ENCODE measurements at places on chromosomes 1 and 21.
A peak's percentile ranks its signal among the peaks of the same experiment; 100 is the strongest.

DNA sequence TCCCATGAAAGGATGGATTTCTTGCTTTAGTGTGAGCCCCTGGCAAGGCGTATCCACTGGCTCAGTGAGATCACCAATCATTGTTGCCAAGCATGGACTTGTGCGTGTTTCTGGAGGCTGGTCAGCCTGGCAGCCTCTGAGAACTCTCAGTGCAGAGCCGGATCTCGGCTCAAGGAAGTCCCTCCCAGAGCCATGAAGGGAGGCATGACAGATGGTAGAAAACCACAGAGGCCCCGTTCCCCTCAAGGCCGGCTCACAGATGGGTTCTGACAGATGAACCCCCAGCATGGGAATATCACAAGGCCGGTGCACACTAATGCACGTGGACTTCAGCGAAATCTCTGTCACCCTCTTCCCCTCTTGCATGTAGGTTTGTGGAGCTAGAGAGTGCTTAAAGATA is 290.5 kb downstream of the AJAP1 start:
- no peak overlapping the region for H3K27ac ChIP-seq
- peaks cover 5% of the 10 kb centered on the region for H3K4me1 ChIP-seq
- H3K4me3 ChIP-seq: no peak overlapping the region
- H3K36me3 ChIP-seq: no peaks in the 10 kb centered on the region
- H3K27me3 ChIP-seq: no peaks in the 10 kb centered on the region

- no peaks in the 10 kb centered on the region for H3K36me3 ChIP-seq
- H3K4me3 ChIP-seq: peak overlapping the region; percentile 57
- peaks cover 6% of the 10 kb centered on the region for H3K4me1 ChIP-seq
- no peaks in the 10 kb centered on the region for H3K27me3 ChIP-seq
Observed at GRCh38 chr1:1116701-1117468, 996 bp upstream of the C1orf159 start.

GRCh38 chr1:166182281-166182680 is 15.5 kb upstream of the FAM78B start:
- no peak overlapping the region for H3K4me3 ChIP-seq
- H3K36me3 ChIP-seq: no peaks in the 10 kb centered on the region
- DNase-seq: no peak
- H3K27ac ChIP-seq: no peak overlapping the region

- DNase-seq: no peak
- no peak overlapping the region for H3K4me3 ChIP-seq
- H3K4me1 ChIP-seq: no peaks in the 10 kb centered on the region
- H3K27ac ChIP-seq: no peak overlapping the region
- no peaks in the 10 kb centered on the region for H3K27me3 ChIP-seq
- H3K36me3 ChIP-seq: no peaks in the 10 kb centered on the region
Observed at GRCh38 chr1:117644696-117645311, 39.0 kb downstream of the TENT5C start.

GRCh38 chr1:24536391-24536840 is 19.5 kb upstream of the NCMAP start:
- no peaks in the 10 kb centered on the region for H3K27me3 ChIP-seq
- H3K4me3 ChIP-seq: no peak overlapping the region
- no peak for DNase-seq
- H3K27ac ChIP-seq: no peak overlapping the region

DNA sequence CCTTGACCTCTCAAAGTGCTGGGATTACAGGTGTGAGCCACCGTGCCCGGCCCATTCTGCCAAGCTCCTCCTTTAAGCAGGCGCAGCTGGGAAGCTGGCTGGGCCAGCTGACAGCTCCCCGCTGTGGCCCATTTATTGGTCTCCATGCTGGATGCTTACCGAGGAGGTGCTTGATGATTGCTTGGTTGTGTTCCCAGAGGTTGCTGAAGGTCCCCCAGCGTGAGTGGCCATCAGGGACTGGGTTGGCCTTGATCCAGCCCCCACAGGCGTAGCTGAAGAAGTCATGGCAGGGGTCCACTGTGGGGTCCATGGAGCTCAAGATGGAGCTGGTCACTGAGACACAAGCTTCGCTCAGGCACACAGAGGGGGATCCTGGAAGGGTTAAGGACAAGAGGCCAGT is 17.7 kb downstream of the ECE1 start:
- no peak for DNase-seq
- no peak overlapping the region for H3K27ac ChIP-seq
- H3K4me1 ChIP-seq: no peaks in the 10 kb centered on the region
- no peak overlapping the region for H3K4me3 ChIP-seq

- H3K27me3 ChIP-seq: no peaks in the 10 kb centered on the region
- H3K4me1 ChIP-seq: no peaks in the 10 kb centered on the region
- DNase-seq: no peak
- no peak overlapping the region for H3K4me3 ChIP-seq
Observed at GRCh38 chr1:18325136-18325535, 155.6 kb upstream of the KLHDC7A start.

DNA sequence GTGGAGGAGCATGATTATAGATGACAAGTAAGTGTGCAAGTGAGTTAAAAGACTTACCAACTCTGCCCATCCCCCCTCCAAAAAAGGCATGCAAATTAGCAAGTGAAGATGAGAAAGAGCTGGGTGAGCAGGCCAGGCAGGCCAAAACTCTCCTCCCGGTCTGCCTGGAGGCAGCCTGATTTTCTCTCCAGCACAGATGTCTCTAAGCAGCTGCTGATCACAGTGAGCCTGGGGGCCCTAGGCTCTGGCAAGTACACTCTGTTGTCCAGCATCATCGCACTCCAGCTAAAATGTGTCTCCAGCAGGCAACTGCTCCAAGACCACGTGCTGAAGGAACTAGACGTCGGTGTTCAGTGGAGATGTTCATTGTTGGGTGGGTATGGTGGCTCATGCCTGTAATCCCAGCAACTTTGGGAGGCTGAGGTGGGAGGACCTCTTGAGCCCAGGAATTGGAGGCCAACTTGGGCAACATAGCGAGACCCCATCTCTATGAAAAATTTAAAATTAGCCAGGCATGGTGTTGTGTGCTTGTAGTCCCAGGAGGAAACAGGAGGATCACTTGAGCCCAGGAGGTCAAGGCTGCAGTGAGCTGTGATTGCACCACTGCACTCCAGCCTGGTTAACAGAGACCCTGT is 56.7 kb upstream of the PUM1 start:
- no peaks in the 10 kb centered on the region for H3K4me1 ChIP-seq
- no peak overlapping the region for H3K27ac ChIP-seq
- no peak for DNase-seq
- no peaks in the 10 kb centered on the region for H3K27me3 ChIP-seq
- H3K4me3 ChIP-seq: no peak overlapping the region
- no peaks in the 10 kb centered on the region for H3K36me3 ChIP-seq

DNA sequence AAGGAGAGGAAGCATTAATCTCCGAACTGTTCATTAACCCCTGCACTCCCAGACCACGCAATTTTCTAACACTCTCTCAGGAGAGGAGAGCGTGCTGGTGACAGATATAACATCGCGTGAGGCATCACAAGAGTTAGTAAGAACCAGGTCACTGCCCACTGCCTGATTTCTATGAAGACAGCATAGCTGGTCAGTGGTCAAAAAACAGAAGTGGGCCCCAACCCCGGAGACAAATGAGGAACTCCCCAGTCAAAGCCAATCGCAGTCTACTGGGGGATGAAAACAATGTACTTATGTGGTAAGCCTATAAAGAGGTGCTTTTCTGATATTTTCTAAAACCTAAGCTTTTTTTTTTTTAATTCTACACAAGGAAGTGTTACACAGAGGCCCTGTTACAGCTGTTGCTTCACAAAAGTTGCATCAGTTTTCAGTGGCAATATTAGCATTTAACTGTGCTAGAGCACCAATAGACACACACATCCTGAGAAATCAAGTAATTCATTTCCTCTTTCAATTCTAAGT is 231.8 kb upstream of the IRF2BP2 start:
- no peaks in the 10 kb centered on the region for H3K36me3 ChIP-seq
- no peak overlapping the region for H3K4me3 ChIP-seq
- H3K4me1 ChIP-seq: no peaks in the 10 kb centered on the region
- H3K27me3 ChIP-seq: no peaks in the 10 kb centered on the region
- no peak for DNase-seq

DNA sequence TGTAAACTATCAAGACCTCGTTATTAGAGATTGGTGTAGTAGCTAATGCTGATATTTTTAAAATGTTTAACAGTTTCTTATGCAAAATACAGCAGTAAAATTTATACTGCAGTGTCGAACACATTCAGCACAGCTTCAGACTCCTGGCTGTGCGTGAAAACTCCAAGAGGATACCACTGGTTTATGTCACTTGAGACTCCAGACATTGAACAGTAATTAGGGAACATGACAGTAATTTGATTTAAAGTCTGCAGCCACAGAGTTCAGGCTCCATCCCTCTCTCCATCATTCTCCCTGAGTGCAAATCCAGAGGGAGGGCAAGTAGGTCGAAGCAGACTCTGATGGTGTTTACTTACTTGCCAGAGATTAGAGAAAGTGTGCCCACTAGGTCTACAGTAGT is 94.2 kb downstream of the AK5 start:
- no peaks in the 10 kb centered on the region for H3K36me3 ChIP-seq
- DNase-seq: no peak
- no peaks in the 10 kb centered on the region for H3K4me1 ChIP-seq
- H3K4me3 ChIP-seq: no peak overlapping the region
- H3K27me3 ChIP-seq: no peaks in the 10 kb centered on the region

GRCh38 chr21:45256021-45256911 is 31.4 kb downstream of the POFUT2 start:
- H3K36me3 ChIP-seq: no peaks in the 10 kb centered on the region
- H3K4me1 ChIP-seq: no peaks in the 10 kb centered on the region
- no peaks in the 10 kb centered on the region for H3K27me3 ChIP-seq
- no peak for DNase-seq
- no peak overlapping the region for H3K4me3 ChIP-seq
